Astrocyte of the spinal cord (primary cell): ENCODE measurements at places on chromosomes 16 and 17.

GRCh38 chr16:16857012-16857411 is 478.1 kb downstream of the NPIPA7 start:
- no peak for DNase-seq

DNA sequence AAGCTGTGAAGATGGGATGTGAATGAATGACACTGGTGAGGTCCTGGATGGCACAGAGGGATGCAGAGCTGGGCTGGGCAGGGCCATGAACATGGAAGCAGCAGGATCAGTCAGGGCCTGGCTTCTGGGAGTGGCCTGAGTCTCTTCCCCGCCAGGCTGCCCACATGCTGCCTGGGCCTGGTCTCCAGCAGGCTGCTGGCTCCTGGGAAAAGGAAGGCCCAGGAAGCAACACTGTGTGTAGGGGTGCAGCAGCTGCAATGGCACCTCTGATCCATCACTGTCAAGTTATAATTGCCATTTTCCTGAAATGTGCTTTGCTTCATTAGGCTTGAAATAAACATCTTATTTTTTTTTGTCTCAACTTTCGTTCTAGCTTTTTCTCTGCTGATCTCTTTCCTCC is 260.2 kb upstream of the N4BP1 start:
- no peak for DNase-seq

DNA sequence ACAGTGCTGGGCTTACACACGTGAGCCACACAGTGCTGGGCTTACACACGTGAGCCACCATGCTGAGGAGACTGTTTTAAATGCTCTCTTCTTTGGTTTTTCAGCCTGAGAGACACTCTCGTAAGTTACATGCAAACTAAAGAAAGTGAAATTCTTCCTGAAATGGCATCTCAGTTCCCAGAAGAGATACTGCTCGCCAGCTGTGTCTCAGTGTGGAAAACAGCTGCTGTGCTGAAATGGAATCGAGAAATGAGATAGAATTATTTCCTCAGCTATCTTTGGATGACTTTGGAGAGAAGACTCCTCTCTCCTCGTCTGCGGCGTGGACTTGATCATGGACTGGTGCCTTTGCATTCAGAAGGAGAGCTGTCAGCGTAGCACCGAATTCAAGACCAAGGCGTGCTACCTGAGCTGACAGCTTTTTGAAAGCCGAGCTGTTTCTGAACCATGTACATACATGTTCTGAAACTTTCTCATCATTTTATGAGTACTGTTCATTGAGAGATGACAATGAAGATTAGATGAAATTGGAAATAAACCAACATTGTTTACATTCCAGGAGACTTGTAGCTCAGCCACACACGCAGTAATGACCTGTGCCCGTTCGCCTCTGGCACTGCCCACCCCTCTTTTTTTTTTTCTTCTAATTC is 21.6 kb upstream of the ENDOV start:
- DNase-seq, result no peak

DNA sequence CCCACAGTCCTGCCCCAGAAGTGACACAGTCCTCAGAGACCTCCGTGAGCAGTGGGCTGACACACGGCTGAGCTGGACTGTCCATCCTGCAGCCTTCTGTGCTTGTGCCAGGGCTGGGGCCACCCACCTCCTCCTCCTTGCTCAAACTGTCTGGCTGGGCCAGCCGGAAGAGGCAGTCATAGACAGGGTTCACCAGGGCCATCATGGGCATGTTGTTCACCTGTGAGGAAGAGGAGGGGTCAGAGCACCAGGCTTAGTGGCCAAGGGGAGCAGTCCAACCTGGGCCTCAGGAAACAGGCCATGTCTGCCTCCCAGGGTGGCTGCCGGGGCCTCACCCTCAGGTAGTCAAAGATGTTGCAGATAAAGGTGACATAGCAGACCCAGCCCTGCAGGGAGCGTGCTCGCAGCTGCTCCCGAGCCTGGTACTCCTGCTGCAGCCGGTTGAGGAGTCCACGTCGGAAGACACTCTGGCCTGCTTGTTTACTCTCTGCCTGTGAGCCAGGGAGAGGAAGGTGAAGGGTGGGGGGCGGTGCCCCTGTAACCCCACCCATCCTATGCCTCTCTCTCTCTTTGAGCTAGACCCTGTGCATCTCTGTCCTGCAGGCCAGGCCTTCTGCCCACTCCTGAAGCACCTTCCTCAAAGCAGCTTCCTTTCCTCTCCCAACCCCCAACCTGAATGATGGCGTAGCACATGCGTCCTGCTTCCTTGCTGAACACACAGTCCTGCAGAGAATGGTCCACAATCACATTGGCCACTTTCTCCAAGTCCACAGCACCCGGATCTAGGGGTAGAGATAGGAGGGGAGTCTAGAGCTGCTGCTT is 3.4 kb downstream of the MIF4GD start:
- DNase-seq, result no peak

DNA sequence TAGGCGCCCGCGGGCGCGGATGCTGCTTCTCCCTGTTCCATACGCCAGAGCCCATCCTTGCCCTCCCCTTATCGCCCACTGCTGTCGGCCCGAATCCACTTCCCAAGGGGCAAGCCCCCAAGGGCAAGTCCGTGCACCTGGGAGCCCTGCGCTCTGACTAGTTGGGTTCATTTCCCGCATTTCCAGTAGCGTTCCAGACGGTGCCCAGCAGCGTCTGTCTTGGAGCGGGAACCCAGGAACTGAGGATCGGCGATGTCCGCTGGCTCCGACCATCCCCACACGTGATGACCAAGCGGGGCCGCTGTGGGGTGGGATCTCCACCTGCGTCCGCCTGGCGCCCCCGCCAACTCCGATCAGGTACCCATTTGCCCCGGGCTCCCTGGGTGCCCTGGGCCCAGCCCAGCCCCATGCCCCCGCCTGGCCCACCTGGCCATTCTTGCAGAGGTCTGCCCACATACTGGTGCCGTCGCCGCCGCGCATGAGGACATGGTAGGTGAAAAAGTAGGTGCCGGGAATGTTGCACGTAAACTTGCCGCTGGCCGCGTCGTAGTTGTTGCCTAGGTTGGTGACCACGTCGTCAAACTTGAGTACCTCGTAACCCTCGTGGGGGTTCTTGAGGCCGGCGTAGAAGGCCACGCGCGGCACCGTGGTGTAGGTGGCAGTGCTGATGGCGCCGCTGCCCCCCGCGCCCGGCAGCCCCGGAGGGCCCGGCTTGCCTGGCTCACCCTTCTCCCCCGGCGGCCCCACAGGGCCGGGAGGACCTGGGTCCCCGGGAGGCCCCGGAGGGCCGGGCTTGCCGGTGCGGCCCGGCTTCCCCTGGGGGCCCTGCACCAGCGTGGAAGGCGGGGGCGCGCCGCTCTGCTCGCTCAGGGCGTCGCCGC is 837 bp downstream of the C1QL1 start:
- no peak for DNase-seq

GRCh38 chr16:65121870-65122723 is at the start of gene CDH11:
TSS of gene CDH11 (minus strand) at chr16:65122063. CDS start at chr16:65004869, 117,194 bp downstream.
- peak; percentile 91 for DNase-seq

DNA sequence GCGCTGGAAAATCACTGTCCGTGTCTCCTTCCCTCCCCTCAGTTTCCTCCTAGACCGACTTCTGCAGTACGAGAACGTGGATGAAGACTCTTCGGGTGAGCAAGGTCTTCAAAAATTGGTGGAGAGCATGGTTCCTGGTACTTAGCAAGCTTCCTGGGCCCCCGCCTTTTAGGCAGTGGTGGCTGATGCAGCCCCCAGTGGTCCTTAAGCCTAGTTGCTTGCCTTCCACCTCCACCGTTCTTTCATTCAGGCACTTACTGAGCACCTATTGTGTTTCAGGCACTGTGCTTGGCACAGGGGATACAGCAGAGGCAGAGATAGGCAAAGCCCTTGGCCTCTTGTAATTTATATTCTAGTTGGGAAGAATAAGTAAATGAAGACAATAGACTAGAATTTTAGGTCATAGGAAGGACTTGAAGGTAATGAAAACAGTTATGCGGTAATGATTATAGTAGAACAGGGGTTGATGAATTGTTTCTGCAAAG is 767 bp downstream of the INO80E start:
- no peak for DNase-seq

- DNase-seq, result peak; percentile 80
These were observed 69.2 kb downstream of the CDC27 start for GRCh38 chr17:47119746-47120520.

- DNase-seq, result no peak
These were observed 5.1 kb upstream of the GNA13 start for GRCh38 chr17:65061646-65062045.

DNA sequence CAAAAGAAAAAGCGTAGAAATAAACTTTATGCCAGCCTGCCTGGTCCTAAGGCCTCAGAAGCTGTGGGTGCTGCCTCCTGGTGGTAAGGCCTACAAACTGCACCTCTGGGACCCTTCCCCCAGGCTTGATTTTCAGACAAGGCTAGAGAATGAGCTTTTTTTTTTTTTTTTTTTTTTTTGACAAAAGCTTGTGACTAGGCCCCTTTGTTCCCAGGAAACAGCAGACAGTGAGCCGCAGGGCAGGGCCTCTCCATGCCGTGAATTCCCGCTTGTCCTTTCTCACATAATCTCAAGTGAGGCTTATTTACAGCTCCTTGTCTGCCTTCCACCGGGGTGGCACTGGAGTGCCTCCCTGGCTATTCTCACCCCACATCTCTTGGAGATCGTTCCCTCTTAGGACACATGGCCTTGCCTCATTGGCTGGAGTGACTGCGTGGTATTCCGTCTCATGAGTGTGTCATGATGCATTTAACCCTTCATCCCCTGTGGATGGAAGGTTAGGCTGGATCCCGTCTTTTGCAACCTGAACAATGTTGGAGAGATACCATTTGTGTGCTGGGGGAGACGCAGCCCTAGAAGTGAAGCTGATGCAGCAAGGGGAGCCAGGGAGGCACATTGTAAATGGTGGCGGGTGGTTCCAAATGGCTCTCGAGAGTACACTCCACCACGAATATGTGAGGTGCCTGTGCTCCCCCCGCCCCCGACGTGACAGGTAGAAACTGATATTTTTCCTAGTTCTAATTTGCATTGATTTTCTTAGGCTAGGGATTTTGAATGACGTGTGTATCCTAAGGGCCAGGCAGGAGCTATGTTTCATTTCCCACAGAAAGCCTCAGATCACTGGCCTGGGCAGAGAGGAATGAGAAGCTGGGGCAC is 49.6 kb downstream of the USP22 start:
- peak; percentile 83 for DNase-seq

GRCh38 chr16:87252269-87252970 is 64.8 kb downstream of the C16orf95 start:
- no peak for DNase-seq

- no peak for DNase-seq
These were observed 78.1 kb upstream of the BRD7 start for GRCh38 chr16:50446861-50447260.

- no peak for DNase-seq
These were observed 19.8 kb downstream of the JPH3 start for GRCh38 chr16:87621976-87622713.

DNA sequence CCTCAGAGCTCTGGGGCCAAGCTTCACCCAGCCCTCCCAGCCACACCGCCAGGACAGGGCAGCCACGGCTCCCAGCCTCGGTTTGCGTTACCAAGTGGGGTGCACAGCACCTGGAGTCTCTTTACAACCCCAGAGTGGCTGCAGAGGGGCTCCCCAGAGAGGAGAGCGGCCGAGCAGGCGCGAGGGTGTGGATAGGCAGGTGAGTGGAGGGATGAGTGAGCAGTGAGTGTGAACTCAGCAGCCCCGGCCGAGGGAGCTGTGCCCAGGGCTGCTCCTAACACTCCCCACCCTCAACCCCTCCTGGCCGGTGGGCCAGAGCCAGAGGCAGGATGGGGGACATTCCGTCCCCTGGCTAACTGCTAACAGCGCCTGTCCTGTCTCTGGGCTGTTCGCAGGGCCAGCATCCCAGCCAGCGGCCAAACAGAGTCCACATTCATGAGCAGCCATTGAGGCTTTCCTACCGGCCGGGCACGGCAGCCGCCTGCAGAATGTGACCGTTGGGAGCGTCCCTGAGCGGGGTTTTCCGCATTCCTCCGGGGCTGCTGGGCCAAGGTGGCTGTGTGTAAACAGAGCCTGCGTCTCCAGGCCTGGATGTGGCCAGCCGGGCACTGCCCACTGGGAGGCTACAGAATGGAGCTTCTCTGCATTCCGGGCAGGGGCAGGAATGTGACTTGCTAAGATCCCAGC is 5.3 kb downstream of the ZNF469 start:
- DNase-seq, result peak; percentile 44

DNA sequence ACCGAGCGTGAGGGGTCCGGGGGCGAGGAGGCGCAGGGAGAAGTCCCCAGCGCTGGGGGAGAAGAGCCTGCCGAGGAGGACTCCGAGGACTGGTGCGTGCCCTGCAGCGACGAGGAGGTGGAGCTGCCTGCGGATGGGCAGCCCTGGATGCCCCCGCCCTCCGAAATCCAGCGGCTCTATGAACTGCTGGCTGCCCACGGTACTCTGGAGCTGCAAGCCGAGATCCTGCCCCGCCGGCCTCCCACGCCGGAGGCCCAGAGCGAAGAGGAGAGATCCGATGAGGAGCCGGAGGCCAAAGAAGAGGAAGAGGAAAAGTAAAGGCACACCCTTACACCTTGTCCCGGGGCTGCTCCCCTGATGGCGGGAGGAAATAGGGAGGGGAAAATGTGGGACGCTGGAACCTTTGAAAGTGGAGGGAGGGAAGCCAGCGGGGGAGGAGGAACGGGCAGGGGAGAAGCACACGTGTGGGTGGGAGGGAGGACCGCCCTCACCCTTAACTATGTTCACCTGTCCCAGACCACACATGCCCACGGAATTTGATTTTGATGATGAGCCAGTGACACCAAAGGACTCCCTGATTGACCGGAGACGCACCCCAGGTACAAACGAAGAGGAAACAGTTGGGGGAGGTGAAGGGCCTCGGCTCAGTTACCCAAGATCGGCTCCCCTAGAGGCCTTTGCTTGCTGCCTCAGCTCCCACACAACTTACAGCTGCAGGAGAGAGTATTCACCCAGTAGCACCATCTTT is 916 bp downstream of the PAGR1 start:
- peak; percentile 64 for DNase-seq

DNA sequence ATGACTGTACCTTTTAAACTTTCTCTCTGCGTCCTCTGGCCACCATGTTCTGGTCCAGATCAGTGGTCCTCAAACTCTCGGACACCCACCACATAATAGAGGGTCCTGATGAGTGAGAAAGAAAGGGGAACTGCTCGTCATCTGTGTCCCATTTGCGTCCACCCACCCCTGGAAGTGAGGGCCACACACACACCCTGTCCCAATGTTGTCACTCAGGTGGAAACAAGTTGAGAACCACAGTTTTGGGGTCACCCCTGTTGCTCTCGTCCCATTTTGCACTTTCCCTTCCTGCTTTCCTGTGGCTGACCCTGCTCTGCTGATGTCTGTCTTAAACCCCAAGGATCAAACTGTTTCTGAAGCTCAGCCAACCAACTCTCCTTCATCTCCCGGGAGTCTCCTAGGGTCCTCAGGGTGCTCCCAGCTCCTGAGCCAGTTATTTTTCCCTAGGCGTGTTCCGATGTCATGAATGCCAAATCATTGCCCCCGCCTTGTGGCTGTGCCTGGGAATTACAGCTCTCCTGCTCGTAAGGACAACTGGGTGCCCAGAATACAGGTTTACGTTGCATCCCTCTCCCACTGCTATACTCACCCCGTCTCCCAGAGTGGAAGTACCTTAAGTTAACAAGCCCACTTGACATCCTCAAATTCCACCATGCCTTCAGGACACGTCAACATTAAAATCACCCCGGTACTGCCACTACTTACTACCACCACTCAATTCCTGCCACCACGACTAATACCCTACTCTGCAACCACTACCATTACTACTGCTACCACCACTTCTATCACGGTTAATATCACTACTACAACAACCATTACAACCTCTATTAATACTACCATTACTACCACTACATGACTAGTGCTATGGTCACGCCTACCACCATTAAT is 26.0 kb upstream of the HNF1B start:
- peak; percentile 68 for DNase-seq
